Adrenal gland (tissue), 19 donors: ENCODE measurements at places on chromosomes 5 and 9.

- no peak for DNase-seq
These were observed 47.2 kb downstream of the RAB24 start for GRCh38 chr5:177256296-177256695.

DNA sequence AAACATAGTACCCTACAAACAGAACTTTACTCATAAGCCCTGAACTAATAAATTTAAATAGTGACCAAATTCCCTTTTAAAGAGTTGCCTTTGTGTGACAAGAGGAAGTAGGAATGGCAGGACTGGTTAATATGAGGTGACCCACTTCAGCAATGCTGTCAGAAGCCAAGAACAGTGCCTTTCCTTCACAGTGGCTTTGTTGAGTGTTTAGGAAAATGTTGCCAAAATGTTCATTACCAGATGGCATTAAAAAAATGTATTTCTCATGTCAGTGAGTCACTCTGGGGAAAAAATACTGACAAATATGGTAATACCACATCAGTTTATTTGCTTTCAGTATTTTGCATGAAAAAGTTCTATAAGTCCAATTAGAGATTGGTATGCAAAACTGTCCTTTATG is 103.3 kb downstream of the DIRAS2 start:
- DNase-seq, result no peak

- no peak for DNase-seq
These were observed 18.0 kb downstream of the PAM start for GRCh38 chr5:102773133-102773532.

DNA sequence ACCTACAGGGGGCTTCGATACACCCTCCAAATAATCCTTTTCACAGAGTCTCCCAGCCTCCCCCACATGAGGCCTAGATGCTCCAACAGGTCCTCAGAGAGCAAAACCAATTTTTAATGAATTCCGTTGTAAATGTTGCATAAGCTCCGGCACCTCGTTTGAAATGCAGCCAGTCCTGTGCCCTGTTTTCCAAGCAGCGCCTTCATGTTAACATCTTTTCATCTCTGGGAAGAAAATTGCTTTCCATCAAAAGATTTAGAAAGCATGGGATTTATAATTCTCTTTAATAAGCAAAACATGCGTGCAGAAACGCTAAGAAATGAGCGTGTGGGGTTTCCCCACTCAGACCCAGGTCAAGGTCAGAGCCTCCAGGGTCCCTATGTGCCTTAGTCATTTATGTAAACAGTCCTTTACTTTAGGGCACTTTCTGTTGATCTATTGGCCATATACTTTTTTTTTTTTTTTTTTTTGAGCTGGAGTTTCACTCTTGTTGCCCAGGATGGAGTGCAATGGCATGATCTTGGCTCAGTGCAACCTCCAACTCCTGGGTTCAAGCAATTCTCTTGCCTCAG is 177.5 kb upstream of the S1PR3 start:
- no peak for DNase-seq

DNA sequence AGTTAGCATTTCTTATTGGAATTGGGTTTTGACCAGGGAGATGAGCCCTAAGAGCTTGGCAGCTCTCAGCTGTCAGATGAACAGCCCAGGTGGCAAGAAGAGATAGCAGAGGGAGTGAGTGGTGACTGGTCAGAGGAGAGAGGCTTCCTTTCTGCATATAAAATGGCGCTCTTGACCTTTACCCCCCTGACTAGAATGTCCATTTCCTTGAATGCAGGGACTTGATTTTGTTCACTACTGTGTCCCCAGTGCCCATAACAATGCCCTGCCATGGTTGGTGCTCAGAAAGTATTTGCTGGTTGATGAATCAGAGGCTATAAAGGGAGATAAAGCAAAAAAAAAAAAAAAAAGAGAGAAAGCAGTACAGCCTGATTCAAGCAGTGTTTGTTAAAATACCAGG is 7.2 kb downstream of the CHMP5 start:
- no peak for DNase-seq

- DNase-seq, result no peak
These were observed 86.6 kb downstream of the MACROH2A1 start for GRCh38 chr5:135312255-135312935.

DNA sequence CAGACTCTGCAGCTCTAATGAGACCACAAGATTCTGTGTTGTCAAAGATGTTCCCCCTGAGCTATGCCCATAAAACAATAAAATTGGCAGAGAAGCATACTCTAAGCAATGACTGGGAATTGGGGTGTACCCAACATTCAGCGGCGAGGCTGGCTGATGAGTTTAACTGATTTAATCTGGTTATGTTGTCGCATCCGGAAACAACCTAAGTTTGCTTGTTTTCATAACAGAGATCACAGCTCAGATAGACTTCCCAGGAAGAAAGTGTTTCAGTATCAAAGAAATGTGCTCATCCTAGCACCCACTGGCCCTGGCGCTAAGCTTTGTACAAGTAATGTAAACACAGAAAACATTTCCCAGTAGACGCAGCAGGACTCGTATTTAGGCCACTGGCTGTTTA is 7.4 kb downstream of the SEMA5A start:
- no peak for DNase-seq

- peak; percentile 98 for DNase-seq
These were observed at the start of gene PCDHGC3 for GRCh38 chr5:141475625-141476131. Gene PCDHGC3 (plus strand): TSS chr5:141475966. CDS start chr5:141476117, 151 bp downstream.

DNA sequence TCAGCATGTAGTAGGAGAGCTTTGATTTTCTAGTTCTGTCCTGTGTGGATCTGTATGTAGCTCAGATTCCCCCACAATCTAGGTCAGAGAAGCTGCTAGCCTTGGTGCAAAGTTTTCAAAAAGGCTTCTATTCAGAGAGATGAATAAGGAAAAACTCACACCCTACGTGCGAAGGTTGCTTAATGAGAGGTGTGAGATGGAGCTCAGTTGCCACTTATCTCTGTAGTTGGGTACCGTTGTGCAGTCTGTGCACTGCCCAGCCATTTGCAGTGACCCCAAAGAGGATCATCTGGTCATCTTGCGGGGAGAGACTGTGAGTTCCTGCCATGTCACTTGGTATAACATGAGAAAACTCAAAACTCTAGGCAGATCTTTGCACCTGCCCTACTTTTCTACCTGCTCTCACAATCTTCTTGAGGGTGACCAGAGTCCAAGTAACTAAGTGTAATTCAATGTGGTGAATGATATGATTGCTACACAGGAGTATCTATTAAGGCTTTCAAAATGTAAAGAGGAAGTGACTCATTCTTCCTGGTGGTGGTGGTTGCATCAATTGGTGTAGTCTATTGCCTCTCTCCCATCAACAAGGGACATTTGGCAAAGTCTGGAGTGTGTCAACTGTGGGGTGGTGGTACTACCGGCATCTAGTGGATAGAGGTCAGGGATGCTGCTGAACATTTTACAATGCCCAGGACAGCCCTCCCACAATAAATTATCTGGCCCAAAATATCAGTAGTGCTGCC is 65.2 kb downstream of the TMC1 start:
- no peak for DNase-seq

GRCh38 chr9:124723352-124723751 is 47.8 kb downstream of the NR6A1 start:
- DNase-seq, result no peak

DNA sequence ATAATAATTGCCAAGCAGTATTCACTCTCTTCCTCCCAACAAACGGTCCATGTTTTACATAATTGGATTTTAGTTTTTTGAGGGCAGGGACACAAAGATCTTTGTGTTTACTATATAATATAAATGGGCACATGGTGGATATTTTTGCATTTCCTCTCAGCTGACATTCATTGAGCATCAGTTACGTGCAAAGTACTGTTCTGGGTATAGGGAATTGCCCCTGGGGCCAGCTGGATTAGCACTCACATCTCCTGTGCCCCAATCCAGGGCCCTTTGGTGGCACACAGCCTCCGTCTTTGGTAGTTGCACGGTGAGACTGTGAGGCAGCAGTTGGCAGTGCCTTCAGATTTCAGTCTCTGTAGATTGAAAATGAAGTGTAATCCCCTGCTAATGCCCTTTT is 1.6 kb downstream of the TDRD7 start:
- DNase-seq, result no peak

DNA sequence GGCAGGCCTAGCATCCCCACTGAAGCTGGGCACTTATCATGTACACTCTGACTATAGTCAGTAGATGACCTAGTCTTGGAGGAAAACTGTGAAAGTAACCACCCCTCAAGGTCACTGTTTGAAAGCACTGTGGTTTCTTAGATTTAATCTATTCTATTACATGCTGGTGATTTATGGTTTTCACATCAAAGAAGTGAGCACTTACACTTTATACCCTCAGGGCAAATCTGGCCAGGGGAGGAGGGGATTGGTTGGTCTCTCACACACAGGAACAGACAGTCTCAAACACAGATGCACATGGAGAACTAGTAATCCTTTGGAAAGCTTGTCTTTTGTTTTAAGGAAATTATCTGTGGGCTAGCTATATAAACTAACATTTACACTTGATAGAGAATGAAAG is 17.9 kb upstream of the SPIN1 start:
- DNase-seq, result no peak

GRCh38 chr9:134283111-134283515 is 43.1 kb upstream of the RXRA start:
- no peak for DNase-seq

GRCh38 chr5:161115941-161116340 is 263.9 kb upstream of the ATP10B start:
- DNase-seq, result no peak

- no peak for DNase-seq
These were observed 114.8 kb downstream of the RGS3 start for GRCh38 chr9:113578279-113578865.

DNA sequence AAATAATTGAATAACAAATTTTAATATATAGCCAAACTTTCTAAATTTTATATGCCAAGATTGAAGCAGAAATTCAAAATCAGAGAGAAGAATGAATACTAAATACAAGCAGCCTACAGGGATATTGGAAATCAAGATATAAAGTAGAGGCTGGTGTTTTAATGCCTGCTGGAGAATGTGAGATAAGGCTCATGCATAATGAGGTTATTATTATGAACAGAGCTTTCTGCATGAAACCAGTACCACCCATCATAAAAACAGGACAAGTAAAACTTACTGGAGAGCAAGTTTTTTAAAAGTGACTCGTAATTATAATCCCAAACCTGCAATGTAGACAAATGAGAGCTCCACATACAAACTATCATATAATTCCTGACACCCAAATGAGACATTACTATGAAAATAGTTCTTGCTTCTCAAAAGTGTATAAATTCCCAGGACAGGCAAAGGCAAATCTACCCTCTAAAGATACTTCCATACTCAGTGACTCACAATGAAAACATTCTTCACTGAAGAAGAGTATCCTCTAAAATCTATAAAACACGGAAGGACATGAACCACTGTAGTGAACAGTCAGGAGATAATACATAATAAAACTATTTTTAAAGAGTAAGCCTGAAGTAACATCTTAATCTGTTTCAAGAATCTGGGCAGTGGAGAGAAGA is 532.0 kb upstream of the GRAMD2B start:
- no peak for DNase-seq

DNA sequence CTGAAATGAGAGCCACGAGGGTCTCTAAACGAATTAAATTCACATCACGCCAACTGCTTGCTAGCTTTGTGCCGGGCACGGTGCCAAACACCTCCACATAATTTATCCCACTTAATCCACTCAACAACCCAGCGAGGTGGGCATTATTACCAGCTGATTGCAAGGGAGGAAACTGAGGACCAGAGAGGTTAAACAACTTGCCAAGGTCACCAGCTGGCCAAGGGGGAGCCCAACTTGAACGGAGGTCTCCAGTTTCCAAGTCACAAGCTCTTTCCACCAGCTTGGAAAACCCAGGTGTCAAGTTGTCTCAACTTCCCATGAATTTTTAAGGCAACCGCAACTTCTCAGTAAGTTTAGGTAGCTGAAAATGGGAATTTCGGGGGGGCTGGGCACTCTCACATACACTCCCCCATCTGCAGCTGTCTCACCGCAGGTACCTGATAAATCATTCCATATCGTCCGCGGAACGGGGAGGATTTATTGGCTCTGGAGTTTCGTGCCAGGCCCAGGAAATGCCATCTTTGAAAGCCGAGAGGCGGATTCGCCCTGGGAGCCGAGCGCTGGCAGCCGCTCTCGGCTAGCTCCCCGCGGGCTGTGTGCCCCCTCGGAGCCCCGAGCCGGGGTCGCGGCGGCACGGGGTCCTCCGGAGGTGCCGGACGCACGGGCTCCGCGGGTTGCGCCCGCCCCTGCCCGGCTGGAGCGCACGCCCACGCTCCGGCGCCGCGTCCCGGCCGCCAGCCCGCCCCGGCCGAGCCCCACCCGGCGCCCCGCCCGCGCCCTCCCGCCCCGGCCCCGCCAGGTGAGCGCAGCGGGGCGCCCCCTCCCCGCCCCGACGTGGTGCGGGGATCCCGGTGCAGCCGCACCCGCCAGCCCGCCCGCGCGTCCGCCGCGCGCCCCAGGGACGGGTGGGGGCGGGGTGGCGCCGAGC is 617 bp downstream of the PTPN3 start:
- DNase-seq, result no peak

DNA sequence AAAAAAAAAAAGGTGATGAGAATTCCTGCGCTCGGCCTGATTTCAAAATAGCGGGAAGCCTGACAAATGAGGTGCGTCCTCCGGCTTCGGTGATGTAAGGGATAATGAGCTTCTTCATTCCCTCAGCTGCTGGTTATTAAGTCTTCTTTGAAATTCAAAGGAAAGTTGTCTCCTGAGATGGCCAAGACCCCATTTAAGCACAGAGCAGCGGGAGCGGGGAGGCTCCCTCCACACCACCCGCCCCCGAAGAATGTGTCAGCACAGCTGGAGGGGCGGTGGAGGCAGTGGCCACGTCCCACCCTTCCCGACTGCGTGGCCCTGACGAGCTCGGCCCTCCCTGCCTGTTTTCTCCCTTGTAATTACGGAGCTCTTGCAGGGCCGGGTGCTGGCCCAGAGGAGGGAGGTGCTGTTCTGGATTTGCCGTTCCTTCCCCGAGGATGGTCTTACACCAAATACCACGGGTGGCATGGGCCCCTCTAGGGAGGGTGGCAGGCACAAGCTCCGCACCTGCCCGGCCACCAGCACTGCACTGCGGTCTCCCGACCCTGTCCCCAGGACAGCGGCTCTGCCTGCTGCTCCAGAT is 31.0 kb downstream of the SLC9A3 start:
- no peak for DNase-seq

DNA sequence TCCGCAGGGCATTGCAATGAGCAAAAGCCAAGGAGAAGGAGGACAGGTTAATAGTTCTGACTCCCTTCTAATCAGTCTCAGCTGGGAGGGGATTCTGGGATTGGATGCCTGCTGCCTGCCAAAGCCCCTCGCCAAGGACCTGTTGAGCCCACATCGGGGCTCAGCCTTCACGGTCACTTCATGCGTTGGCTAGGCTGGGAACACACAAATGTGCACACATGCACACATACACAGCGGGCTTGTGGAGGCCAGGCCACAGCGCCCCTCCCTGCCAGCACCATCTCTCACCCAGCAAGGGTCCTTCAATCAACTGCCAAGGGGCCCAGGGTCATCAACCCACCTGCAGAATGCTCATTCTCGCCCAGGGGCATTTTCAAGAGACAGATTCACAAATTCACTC is 113.9 kb downstream of the C5orf15 start:
- DNase-seq, result no peak

- DNase-seq, result no peak
These were observed 55.9 kb upstream of the EGFL7 start for GRCh38 chr9:136606687-136607333.

- no peak for DNase-seq
These were observed 118.7 kb upstream of the TAF11L2 start for GRCh38 chr5:17379100-17379951.

- DNase-seq, result no peak
These were observed 302.6 kb upstream of the ADAMTS16 start for GRCh38 chr5:4837489-4838058.
